Amniotic epithelial cell (primary cell): ENCODE measurements at places on chromosomes 12 and 14.

DNA sequence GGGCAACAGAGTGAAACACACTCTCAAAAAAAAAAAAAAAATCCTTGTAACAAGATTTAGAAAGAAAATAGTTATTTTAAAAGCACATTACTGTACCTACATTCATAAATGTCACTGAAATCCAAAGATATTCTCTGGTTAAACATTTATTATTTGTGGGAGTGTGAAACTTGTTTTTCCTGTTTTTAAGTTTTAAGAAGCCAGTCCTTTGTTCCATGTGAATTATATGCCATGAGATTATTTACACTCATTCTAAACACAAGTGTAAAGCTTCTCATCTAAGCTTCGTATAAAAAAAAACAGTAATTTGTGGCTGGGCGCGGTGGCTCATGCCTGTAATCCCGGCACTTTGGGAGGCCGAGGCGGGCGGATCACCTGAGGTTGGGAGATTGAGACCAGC is 15.0 kb downstream of the VCPKMT start:
- no peak for DNase-seq

GRCh38 chr12:109880938-109881337 is 597 bp upstream of the GLTP start:
- no peak for DNase-seq

- peak; percentile 92 for DNase-seq
Measured at GRCh38 chr12:78290606-78291345, 460.1 kb downstream of the NAV3 start.

DNA sequence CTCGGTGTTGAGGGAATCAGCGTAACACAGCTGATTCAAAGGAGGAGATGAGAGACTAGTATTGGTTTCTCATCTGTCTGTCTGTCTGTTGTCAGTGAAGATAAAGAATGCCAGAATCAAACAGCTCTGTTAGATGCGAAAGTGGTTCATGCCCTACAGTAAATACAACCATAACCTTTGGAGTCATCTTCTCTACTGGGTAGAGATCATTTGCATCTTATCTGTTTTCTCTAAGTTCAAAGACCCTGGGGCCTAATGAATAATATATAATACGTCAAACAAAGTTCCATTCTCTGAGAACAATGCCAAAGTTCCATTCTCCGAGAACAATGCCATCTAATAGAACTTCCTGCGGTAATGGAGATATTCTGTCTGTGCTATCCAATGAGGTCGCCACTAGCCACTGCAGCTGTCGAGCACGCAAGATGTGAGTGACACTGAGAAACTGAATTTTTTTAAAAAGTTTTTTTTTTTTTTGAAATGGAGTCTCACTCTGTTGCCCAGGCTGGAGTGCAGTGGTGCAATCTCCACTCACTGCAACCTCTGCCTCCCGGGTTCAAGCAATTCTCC is 6.6 kb downstream of the IL31 start:
- no peak for DNase-seq

GRCh38 chr12:13727707-13728195 is 253.7 kb downstream of the GRIN2B start:
- DNase-seq: no peak

DNA sequence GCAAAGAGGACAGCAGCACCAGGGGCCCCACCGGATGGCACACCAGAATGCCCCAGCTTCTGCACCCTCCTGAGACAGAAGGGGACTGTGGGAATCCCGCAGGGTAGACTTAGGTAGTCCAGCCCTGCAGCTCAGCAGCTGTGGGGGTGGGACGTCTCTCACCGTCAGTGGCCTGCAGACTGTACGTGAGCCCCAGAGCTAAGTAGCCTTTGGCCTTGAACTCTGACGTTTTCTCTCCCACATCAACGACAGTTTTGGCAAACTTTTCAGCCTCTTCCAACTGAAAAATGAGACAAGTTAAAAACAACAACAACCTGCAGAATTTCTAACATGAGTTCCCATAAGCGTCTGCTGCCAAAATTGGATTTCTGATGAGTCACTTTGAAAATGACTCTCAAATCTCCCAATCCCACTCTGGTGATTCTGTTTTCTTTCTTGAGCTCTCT is 161.4 kb downstream of the TTC7B start:
- peak; percentile 72 for DNase-seq

DNA sequence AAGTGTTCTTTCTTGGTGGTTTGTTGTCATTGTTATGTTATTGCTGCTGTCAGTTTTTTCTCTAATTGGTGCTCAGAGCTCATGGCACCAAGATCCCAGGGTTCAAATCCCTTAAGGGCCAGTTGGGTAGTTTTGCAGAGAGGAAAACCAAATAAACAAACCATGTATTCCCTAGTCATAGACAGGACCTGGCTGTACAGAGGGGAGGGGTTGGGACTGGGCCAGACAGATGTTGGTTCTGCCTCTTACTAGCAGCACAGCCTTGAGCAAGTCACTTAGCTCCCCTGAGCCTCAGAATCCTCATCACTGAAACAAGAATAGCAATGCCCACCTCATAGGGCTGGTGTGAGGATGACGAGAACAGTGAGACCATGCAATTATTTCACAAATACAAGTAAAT is 53.4 kb downstream of the LTBP2 start:
- no peak for DNase-seq

DNA sequence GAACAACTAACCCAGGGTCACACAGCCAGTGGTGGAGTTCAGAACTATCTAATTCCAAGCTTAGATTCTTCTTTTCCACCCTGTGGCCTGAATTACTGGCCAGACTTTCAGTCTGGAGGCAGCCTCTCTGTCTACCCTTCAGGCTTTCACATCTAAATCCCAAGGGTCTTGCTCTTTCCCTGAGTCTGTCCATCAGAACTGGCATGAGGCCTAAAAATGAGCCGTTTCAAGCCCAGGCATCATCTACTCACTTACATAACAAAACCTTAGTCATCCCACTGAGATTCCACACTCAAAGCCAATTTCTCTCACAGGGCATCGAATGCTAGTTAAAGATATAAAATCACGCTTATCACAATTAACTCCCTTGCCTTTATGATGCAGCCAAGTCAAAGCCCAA is 1.3 kb upstream of the PTGDR start:
- DNase-seq: peak; percentile 79

DNA sequence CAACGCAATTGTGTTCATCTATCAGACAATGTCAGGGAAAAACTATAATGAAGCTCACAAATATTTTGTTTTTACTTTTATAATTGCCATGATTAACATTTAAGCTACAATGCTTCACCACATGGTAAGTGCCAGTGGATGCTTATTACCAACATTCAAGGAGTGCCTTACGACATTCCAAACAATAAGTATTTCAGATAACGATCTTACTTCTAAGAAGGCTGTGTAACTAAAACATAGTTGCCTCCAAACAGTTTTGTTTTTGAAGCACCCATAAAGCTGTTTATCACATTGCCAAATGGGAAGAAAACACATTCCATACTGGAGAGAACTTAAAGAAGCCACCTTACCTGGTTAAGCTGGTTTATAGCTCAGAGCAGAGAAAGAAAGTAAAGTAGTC is 78.8 kb downstream of the RPS6KA5 start:
- no peak for DNase-seq

DNA sequence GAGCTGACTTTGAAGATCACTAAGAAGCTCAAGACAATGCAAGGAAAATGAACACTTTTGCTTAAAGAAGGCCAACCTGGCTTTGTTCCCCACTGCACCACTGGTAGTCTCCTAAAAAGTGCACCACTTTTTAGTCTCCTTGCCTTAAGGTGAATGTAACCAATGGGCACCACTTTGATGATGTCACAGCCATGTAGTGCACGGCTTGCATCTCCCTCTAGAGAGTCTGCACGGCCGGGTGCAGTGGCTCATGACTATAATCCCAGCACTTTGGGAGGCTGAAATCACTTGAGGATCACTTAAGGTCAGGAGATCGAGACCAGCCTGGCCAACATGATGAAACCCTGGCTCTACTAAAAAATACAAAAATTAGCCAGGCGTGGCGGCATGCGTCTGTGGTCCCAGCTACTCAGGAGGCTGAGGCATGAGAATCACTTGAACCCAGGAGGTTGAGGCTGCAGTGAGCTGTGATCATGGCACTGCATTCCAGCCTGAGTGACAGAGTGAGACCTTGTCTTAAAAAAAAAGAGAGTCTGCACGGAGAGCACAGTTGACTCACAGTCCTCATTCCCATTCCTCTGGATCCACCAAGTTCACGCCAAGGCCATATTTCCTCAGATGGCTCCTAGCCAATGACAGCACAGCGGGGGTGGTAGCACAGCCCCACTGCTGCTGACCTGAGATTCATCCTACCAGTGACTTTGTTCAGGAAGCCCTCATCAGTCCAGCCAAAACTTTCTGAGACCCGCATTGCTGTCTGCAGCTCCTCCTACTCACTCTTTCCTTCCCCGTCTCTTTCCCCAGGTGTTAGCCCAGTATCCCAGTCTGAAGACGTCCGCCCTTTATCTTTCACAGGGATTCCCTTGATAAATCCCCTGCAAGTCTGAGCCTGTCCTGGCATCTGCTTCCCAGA is 16.5 kb upstream of the IFT81 start:
- DNase-seq: peak; percentile 88

GRCh38 chr14:79961197-79961596 is 250.1 kb downstream of the DIO2 start:
- DNase-seq: no peak

GRCh38 chr14:75247286-75247922 is 31.2 kb upstream of the FOS start:
- DNase-seq: no peak

DNA sequence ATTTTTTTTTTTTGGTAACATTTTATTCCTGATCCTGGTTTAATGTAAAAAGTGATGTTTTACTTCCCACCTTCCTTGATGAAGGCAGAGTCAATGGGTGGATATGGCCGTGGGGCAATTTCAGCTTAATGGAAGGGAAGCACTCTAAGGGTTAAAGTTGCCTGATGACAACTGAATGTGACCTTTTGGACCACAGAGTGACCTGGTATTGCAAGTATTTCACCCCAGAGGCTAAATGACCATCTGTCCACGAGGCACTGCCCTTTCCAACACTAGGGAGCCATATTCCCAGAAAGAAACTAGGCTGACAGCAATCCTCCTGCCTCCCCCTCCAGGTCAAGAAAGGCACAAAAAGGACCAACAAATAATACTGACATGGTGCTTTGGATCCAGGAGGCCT is 4.8 kb downstream of the CCDC177 start:
- no peak for DNase-seq

- DNase-seq: no peak
Measured at GRCh38 chr14:99717682-99718013, 33.5 kb downstream of the CYP46A1 start.

DNA sequence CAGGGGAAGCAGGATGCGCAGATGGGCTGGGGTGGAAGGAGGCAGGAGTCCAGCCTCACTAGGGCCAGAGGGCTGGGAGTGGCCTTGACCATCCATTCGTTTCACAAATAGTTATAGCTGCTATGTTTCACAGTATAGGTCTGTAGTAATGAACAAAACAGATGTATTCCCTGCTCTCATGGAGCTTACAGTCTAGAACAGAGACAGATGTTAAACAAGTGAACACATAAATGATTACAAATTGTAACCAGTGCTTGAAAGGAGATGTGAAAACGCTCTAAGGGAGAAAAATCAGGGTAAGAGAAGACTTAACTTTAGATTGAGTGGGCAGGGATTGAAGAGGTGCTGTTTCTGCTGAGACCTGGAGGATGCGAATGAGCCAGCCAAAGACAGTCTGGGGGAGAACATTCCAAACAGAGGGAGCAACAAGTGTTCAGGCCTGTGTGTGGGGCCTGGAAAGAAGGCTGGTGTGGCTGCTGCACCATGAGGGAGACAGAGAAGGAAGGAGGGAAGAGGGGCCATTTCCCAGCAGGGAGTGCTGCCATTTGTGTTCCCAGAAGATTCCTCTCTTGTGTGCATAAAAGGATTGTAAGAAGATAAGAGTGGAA is 14.6 kb downstream of the CFAP251 start:
- no peak for DNase-seq

DNA sequence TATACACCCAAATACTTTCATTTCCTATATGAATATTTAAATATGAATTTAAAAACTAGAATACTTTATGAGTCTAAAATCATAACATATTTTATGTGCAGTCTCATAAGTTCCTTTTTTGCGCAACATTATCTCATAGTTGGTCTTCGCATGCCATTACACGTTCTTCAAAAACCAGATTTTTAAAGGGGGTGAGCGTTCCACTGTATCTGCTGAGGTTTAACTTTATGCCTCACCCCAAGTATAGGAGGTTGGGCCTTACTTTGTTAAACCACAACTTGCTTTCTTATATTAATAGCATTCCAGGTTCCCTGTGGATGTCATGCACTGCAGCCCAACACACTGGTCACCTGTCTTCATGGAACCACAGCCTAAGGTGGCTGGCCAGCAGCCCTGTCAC is 118.6 kb downstream of the APAF1 start:
- no peak for DNase-seq

- no peak for DNase-seq
Measured at GRCh38 chr14:22794551-22794951, 20.7 kb downstream of the SLC7A7 start.

DNA sequence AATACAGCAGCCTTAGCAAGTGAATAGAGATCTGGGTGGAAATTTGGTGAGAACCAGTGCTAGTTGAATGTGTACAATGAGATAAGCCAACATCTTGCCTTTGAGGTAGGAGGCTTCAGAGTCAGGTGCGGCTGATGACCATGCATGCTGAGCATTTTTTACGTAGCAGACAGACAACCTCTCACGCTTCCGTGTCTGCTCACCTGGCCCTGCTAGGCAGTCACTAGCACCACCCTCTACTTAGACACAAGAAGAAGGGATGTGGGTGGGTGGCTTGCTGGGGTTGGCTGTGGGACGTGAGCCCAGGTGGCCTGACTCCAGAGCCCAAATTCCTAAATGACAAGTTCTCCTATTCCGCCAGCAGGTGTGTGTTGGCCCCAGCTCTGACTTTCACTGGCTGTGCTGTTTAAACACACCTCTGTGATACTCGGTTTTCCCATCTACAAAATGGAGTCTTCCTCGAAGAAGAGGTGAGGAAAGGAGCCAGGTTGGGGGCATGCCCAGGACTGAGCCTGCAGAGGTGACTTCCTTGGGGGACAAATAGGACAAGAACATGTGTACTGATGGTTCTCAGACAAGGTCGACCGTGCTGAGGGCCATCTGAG is 57.8 kb upstream of the BCL11B start:
- DNase-seq: no peak

GRCh38 chr14:73785336-73785833 is 66.2 kb upstream of the PTGR2 start:
- DNase-seq: no peak

- peak; percentile 38 for DNase-seq
Measured at GRCh38 chr12:111405859-111406473, at the start of gene SH2B3. SH2B3 (plus strand) TSS chr12:111405923; CDS start chr12:111418146, 12,223 bp downstream.

DNA sequence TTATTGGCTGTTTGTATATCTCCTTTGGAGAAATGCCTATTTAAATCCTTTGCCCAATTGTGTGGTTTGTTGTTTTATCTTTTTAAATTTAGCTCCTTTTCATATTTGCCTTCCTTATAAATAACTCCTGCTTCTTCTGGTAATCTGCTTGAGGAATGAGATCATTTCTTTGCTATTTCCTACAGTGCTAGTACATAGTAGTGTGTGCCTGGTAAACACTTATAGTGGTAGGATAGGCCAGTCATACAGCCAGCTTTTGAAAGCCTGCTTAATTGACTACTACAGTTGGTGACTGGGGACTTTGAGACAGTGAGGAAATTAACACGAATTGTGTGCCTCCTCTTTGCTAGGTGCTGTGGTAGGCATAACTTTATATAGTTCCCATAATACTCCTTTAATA is 68.7 kb downstream of the BORCS5 start:
- peak; percentile 52 for DNase-seq

GRCh38 chr12:47025349-47025748 is 54.1 kb upstream of the PCED1B start:
- DNase-seq: no peak

GRCh38 chr12:88577537-88577936 is 2.7 kb downstream of the KITLG start:
- DNase-seq: no peak

GRCh38 chr12:95380997-95381786 is 92.8 kb upstream of the METAP2 start:
- DNase-seq: peak; percentile 41
